ENCODE measurements at places on chromosomes 5 and 9.

GRCh38 chr5:40491644-40492043, 188.1 kb upstream of the PTGER4 start:
- DNase-seq = no peak

GRCh38 chr5:128469912-128470311, 68.1 kb downstream of the FBN2 start:
- no peak for DNase-seq

- no peak for DNase-seq
Measured at GRCh38 chr5:88883059-88883835, at the start of gene MEF2C. Gene MEF2C (minus strand): TSS chr5:88883184. CDS start chr5:88823788, 59,396 bp downstream.

DNA sequence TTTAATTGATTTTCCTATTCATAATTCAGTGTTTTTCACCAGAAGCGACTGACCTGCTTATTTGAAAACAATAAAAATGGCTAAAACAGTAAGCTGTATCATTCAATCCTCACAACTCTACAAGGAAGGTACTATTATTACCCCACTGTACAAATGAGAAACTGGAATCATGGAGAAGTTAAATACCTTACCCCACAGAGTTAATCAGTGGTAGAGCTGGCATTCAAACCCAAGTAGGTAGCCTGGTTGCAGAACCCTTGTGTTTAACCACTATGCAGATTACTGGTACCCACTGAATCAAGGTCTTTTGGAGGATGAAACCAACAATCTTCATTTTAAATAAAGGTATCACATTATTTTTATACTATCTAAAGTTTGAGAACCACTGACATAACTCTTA, 59.6 kb downstream of the MLANA start:
- no peak for DNase-seq

- DNase-seq = no peak
Measured at GRCh38 chr5:154241021-154241420, 50.5 kb downstream of the GALNT10 start.

DNA sequence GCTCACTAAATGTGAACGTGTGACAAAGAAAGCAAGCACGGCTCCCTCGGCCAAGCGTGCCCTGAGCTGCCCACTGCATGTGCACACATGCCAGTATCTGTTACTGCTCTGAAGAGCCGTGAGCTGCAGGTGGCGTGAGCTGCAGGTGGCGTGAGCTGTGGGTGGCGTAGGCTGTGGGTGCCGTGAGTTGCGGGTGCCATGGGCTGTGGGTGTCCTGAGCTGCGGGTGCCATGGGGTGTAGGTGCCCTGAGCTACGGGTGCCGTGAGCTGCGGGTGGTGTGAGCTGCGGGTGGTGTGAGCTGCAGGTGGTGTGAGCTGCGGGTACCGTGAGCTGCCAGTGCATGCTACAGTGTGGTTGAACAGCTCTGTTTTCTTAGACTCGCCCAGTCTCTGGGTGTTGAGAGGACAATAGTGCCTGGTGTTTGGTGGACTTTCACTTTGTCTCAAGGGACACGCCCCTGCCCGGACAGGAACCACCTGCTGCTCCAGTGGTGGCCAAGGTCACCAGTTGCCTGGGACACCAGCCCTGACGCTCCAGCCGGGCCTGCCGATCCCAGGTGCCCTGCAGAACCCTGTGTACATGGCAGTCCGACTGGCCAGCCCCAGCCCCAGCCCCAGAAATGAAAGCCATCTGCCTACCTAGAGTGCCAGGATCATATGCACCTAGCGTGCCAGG, 6.7 kb downstream of the CCDC187 start:
- no peak for DNase-seq

- no peak for DNase-seq
Measured at GRCh38 chr9:137240318-137240840, 708 bp upstream of the TUBB4B start.

- DNase-seq = no peak
Measured at GRCh38 chr9:77554586-77555105, 93.5 kb downstream of the GNA14 start.

DNA sequence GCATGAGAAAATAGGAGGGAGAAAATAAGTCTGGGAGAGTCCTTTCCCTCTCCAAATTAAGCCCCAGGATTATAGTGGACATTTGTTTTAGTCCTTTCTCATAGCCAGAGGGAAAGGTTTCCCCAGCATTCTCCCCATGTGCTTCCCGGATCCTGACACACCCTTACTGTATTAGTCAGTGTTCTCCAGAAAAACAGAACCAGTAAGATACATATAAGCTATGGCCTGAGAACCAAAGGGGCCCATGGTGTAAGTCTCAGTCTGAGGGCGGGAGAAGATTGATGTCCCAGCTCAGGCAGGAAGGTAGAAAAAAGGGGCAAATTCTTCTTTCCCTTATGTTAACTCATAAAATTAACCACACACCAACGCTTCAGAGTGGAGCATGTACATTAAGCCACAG, 25.6 kb upstream of the SPATA31D4 start:
- no peak for DNase-seq

DNA sequence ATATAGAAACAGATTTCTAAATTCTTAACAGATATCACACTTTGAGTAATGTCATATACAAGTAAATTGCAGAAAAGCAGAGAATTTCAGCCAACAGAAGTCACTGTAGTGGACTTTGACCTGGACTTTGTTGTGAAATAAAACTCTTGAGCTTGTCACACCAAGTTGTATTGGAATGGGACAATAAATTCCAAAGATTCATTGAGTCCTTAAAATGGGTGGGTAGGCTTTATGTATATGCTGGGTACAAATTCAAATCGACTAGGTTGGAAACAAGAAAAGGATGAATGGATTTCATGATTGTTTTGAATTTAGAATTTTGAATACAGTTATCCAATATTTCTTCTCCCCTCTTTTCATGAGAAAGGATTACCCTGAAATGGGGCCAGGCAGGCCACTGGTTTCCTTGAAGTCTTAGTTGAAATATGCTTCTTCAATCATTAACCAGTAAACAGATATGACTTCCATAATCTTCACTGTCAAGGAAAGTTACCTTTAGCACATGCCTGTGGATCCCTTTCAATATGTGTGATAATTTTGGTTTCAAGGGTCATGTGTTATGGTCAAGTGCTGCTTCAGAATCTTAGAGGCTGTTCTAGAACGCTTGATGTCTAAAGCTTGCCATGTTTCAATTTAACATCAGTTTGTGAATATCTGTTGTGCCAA, 25.7 kb downstream of the PIP5K1B start:
- DNase-seq = no peak

DNA sequence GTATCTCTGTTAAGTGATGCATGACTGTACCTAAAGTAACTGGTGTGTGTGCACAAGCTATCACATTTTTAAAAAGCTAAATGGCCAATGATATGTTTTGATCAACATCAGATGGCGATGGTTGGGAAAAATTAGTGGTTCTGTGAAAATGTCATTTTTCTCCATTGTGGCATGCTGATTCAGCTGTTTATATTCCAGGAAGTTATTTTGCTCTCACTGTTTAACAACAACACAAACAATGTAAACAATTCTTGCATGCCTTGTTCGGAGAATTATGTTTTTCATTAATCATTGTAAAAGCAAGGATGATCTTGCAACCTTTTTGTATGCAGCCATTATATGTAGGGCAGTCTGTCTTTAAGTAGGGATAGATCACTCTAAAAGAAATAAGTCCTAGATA, 106.1 kb upstream of the LHFPL2 start:
- DNase-seq = no peak

DNA sequence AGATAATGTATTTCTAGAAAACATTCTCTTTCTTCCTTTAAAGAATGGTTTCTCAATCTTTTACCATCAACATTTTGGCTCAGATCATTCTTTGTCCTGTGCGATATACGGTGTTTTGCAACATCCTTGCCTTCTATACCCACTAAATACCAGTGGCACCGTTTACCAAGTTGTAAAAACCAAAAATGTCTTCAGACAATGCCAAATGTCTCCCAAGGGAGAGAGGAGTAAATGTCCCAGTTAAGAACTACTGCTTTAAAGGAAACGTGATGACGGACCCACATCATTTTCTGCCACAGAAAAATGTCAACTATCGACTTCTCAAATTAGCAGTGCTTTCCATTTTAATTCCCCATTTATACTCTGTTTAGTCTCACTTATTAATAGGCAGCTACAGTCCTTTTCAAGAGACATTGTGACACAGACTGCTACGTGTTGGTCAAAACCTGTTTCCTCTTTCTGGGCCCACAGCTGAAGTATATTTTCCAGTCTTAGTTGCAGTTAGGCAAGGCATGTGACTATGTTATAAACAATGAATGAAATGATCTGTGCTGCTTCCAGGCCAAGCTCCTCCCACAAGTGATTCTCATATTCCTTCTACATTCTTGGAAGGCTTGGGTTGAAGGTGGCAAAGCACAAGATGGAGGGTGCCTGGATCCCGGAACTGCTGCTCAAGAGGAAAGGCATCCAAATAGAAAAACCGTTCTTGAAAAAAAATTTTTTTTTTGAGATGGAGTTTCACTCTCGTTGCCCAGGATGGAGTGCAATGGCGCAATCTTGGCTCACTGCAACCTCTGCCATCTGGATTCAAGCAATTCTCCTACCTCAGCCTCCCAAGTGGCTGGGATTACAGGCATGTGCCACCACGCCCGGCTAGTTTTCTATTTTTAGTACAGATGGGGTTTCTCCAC, 8.8 kb downstream of the PRXL2C start:
- DNase-seq = no peak

- no peak for DNase-seq
Measured at GRCh38 chr5:139146809-139147482, 51.2 kb downstream of the SIL1 start.

- no peak for DNase-seq
Measured at GRCh38 chr9:36112516-36112915, 24.0 kb upstream of the GLIPR2 start.

GRCh38 chr9:84499969-84500582, 159.5 kb upstream of the SLC28A3 start:
- no peak for DNase-seq

DNA sequence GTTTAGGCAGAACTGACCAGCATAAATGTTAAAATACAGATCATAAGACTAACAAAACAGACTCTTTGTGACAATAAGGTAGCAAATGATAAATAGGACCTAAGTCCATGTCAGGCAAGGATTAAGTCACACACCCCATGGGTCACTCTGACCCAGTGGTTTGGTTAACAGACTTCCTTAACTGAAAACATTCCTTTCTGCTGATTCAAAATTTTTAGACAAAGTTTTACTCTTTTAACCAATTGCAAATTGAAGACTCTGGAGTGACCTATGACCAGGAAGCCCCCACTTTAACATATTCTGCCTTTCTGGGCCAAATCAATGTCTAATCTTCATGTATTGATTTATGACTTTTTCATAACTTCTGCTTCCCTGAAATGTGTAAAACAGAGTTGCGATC, 4.9 kb upstream of the NXNL2 start:
- no peak for DNase-seq

DNA sequence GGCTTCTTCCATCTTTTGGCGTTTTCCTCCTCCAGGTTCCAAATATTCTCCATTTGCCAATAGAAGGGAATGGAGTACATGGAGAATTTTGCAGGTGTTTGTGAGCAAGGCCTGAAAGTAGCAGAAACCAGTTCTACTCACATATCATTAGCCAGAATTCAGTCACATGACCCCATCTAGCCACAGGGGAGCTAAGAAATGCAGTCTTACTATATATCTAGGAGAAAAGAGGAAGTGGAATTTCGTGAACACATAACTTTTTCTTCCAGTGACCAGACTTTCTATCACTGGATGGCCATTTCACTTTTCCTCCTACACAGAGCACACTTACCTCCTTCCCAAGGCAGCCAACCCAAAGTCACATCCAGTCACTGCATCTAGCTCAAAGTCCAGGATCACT, 55.1 kb downstream of the LOX start:
- no peak for DNase-seq

GRCh38 chr5:176959051-176959450, 47.5 kb downstream of the UIMC1 start:
- DNase-seq = no peak

DNA sequence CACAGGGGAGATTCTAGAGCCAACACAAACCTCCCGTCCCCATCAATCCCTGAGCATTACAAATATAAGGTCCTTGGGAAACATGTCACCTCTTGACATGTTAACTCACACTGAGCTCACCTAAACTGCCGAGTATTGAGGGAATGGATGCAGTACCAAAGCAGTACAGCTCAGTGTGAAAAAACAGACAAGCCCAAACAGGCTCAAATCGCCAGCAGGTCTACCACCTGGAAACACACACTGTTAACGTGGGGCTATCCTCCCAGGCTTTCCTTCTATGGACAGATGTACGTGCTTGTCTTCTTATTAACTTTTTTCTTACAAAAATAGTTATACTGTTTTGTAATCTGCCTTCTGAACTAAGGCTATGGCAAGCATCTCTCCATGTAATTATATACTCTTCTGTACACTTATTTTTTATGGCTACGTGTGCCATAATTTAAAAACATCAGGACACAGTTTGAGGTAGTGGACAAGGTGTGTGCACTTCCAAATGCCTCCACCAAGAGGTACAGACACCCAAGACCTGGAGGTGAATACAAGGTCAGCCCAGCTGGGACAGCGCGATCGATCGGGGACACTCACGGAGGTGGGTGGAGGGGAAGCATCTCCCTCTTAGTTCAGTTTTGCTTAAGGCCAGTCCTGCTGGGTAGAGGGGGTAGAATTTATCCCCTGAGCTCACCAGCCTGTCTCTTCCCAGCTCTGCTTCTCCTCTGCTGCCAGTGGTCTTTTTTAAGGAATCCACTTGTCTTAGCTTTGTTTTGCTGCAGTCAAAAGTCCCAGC, 76.5 kb downstream of the DAP start:
- no peak for DNase-seq

Measured in iPS DF 19.7 (cell line).